Type B pancreatic cell (in vitro differentiated cells): ENCODE measurements at places on chromosomes 3 and 15.

DNA sequence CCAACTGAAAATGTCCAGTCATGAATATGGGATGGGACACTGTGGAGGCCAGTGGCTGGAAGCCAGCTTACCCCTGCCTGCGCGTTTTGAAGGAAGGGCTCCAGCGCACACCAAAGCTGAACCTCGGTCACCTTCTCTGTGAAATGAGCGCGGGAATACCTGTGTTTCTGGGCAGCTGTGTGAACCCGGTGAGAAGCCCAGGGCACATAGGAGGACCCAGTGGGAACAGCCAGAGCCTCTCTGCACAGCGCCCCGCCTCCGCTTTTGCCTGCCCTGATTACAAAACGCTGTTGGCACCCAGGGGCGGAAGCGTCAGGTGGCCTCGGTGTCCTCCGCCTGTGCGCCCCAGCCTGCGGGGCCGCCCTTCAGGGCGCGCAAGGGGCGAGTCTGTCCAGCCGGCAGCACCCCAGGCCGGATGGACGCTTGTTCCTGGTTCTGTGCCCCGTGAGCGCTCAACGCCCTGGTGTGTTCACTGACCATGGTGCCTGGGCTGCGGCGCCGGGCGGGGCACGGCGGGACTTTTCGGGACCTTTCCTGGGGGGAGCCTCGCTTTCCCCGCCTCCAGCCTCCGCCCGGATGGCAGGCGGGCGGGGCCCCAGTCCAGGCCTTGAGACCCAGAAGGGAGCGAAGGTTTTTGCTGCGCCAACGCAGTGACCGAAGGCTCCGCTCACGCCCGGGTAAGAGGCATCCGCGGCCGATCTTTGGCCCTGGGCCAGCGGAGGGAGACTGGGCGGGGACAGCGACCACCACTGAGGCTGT is at the start of gene SQOR:
TSS of gene SQOR (plus strand) at position 598 of the 759 bp plus-strand sequence. CDS start 23,895 bp downstream, outside the sequence.
- peak within 1 kb of the TSS; percentile 56 for H3K27ac ChIP-seq
- peak within 1 kb of the TSS; percentile 89 for H3K4me3 ChIP-seq
- H3K27me3 ChIP-seq: peaks cover 41% of the 10 kb centered on the region
- H3K36me3 ChIP-seq: no peaks in the 10 kb centered on the region

DNA sequence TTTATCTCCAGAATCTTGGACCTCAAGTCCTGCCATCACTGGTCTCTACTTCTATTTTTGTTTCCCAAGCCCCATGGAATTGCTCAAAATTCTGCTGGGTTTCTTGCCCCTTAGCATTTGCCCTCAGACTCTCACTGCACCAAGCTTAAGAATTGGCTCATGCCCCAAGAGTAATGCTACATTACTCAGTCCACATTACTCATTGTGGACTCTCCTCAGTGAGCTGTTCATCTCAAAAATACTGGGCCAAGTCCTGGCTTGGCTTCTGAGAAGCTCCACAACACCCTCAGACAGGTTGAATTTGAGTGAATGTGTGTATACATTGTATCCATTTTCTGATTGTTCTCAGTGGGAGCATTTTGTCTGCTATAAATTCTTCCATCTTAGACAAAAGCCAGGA is 364.4 kb upstream of the ARHGEF26 start:
- H3K27ac ChIP-seq: no peak overlapping the region
- H3K4me3 ChIP-seq: no peak overlapping the region
- DNase-seq: no peak
- H3K36me3 ChIP-seq: no peaks in the 10 kb centered on the region
- no peaks in the 10 kb centered on the region for H3K4me1 ChIP-seq

GRCh38 chr3:133487920-133488540 is 85.5 kb upstream of the CDV3 start:
- DNase-seq: no peak
- no peak overlapping the region for H3K27ac ChIP-seq
- peaks cover 14% of the 10 kb centered on the region for H3K4me1 ChIP-seq

- DNase-seq: no peak
- H3K27me3 ChIP-seq: peaks cover 4% of the 10 kb centered on the region
- H3K27ac ChIP-seq: no peak overlapping the region
- H3K4me1 ChIP-seq: peaks cover 9% of the 10 kb centered on the region
Measured at GRCh38 chr15:91118817-91119590, 18.9 kb downstream of the SV2B start.

DNA sequence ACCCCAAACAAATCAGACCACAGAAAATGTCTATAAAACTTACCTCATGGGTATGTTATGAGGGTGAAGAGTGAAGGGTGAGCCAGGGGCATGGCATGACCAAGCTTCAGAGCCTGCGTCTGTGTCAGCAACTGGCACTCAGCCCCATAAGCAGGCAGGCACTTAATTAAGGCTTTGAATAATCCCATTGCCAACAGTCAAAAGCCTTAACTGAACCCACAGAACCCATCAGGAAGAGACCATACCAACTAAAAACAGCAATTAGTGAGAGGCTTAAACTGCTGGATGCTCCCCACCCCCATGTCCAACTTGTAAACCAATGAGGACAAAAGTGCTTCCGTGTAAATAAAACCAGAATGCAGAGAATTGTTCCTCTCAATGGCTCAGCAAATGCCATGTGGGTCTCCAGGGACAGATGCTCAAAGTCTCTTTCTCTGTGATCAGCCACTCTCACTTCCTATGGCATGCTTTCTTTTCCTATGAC is 126.0 kb downstream of the MYLK start:
- H3K36me3 ChIP-seq: no peaks in the 10 kb centered on the region
- H3K27ac ChIP-seq: peak overlapping the region; percentile 21
- H3K27me3 ChIP-seq: no peaks in the 10 kb centered on the region
- H3K4me1 ChIP-seq: peaks cover 25% of the 10 kb centered on the region
- no peak for DNase-seq

DNA sequence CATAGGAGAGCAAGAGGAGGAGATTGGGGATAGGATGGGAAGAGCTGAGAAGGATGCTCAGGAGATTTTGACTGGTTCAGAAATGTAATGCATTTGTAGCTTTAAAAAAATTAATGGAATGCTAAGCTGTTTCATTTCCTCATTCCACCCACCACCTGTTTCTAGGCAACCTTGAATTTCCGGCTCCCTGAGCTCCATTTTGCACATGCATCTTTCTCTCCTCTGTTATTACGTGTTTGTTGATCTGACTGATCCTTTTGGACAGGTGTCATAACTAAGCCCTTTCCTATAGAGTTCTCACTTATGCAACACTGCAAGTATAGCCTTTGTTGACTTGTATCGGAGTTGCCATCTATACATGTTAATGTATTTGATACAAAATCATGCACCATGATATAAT is 4.3 kb downstream of the TMPRSS7 start:
- H3K27me3 ChIP-seq: no peaks in the 10 kb centered on the region
- peak overlapping the region; percentile 30 for H3K27ac ChIP-seq
- H3K4me1 ChIP-seq: peaks cover 8% of the 10 kb centered on the region
- DNase-seq: no peak

- DNase-seq: no peak
- H3K4me1 ChIP-seq: no peaks in the 10 kb centered on the region
- no peaks in the 10 kb centered on the region for H3K36me3 ChIP-seq
- H3K4me3 ChIP-seq: no peak overlapping the region
- H3K27ac ChIP-seq: no peak overlapping the region
- H3K27me3 ChIP-seq: peaks cover 60% of the 10 kb centered on the region
Measured at GRCh38 chr15:45386420-45386819, 8.1 kb upstream of the GATM start.

DNA sequence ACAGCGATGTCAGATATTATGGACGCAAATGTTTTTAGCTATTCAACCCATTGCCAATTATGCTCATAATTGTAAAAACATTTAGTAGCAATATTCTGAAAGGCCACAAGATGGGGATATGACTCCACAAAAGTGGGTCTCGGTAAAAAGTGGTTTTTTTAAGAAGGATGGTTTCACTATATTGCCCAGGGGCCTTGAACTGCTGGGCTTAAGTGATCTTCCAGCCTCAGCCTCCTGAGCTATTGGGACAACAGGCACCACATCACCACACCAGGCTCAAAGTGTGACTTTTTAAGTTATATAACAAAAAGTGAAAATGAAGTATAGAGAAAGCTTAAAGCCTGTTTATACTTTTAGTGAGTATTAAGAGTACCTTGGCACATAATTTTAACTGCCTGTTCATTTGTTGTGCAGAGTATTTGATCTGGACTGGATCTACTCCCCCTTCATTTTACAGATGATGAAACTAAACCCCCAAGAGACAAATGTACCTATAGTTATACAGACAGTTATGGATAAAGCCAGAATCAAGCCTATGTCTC is 9.4 kb downstream of the NAA50 start:
- H3K27ac ChIP-seq: peak overlapping the region; percentile 54
- peaks cover 35% of the 10 kb centered on the region for H3K4me1 ChIP-seq
- no peaks in the 10 kb centered on the region for H3K36me3 ChIP-seq
- no peak for DNase-seq
- no peak overlapping the region for H3K4me3 ChIP-seq

GRCh38 chr15:88900309-88900981 is 5.1 kb upstream of the HAPLN3 start:
- H3K4me1 ChIP-seq: peaks cover 28% of the 10 kb centered on the region
- H3K27me3 ChIP-seq: peaks cover 3% of the 10 kb centered on the region
- H3K4me3 ChIP-seq: no peak overlapping the region
- no peaks in the 10 kb centered on the region for H3K36me3 ChIP-seq
- DNase-seq: no peak

GRCh38 chr3:178841011-178841410 is 230.6 kb downstream of the ZMAT3 start:
- DNase-seq: no peak
- no peak overlapping the region for H3K4me3 ChIP-seq
- no peaks in the 10 kb centered on the region for H3K4me1 ChIP-seq

DNA sequence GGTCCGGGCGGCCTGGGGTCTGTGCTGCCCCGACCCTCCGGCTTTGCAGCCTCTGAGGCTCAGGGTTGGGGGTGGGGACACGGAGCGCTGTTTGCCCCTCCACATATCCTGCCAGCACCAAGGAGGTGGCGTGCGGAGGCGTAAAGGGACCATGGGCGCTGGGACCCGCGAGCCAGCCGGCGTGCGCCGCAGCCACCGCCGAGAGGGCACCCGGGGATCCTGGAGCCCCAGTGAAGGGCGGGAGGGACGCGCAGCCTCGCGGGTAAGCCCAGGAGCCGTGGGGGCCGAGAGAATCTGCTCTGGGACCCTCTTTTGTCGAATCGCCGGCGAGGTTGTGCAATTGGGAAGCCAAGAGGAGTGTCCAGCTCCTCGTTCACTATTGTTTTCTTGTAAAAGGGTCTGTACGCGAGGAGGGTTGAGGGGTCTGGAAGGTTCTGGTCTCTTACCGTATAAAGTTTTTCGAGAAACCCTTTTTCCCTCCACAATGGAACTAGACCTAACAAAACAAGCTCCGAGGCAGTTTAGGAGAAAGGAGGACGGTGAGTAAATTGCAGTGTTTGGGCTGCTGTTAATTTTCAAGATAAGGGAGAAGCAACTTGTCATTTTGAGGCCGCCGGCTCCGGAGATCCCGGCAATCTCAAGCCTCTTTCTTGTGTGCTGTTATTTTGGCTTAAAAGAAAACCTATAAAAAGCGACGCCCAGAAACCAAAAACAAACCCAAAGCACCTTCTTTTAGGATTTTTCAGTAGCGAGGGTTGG is 29.9 kb upstream of the ST3GAL6 start:
- peak overlapping the region; percentile 93 for H3K27ac ChIP-seq
- no peak for DNase-seq
- peak overlapping the region; percentile 98 for H3K4me3 ChIP-seq
- H3K27me3 ChIP-seq: peaks cover 4% of the 10 kb centered on the region

DNA sequence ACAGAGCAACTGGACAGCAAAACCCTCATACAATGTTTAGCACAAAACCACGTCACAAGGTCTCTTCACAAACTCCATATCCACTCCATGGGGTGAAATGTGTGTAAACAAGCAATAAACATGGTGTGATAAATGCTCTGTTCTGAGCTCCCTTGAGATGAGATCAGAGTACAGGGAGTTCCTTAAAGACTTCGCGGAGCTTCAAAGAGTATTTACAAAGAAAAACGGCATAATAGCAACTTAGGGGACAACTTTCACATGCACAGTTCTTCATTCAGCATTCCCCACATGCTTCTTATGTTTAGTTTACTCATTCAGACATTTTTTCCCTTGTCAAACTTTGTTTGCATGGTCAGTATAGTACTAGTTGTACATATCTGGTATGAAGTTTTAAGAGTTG is 52.5 kb upstream of the SUCLG2 start:
- H3K4me1 ChIP-seq: peaks cover 7% of the 10 kb centered on the region
- no peaks in the 10 kb centered on the region for H3K36me3 ChIP-seq
- no peak overlapping the region for H3K27ac ChIP-seq
- no peak for DNase-seq
- no peak overlapping the region for H3K4me3 ChIP-seq
- H3K27me3 ChIP-seq: no peaks in the 10 kb centered on the region

- H3K36me3 ChIP-seq: no peaks in the 10 kb centered on the region
- H3K27ac ChIP-seq: no peak overlapping the region
- H3K27me3 ChIP-seq: no peaks in the 10 kb centered on the region
- H3K4me3 ChIP-seq: no peak overlapping the region
- peaks cover 7% of the 10 kb centered on the region for H3K4me1 ChIP-seq
Measured at GRCh38 chr3:151276687-151277042, 1.7 kb downstream of the P2RY14 start.

DNA sequence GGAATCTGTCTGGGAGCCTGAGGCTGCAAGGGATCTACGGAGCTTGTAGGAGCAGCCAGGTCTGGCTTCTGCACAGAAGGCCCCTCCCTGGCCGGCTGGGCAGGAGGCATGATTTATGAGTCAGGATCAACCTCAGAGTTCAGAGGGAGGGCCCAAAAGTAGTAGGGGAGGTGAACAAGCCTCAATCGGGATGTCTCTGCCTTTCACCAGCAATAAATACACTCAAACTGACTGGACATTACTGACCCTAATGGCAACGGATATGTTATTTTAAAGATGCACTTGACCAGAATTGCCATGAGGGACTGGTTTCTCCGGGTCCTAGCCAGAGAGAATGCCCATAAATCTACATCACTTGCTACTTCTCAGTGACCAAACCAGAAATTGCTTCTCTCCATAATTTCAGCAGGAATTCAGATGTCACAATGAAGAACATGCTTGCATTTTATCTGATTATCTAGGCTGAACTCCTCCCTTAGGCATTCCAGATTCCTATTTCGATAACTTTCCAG is 109.6 kb upstream of the LMOD3 start:
- H3K4me3 ChIP-seq: peak overlapping the region; percentile 65
- H3K27ac ChIP-seq: peak overlapping the region; percentile 68
- DNase-seq: peak; percentile 72
- H3K36me3 ChIP-seq: peaks cover 15% of the 10 kb centered on the region

- DNase-seq: peak; percentile 72
- no peaks in the 10 kb centered on the region for H3K27me3 ChIP-seq
- peaks cover 49% of the 10 kb centered on the region for H3K36me3 ChIP-seq
- peaks cover 45% of the 10 kb centered on the region for H3K4me1 ChIP-seq
- peak overlapping the region; percentile 96 for H3K4me3 ChIP-seq
Measured at GRCh38 chr15:43370310-43370974, 401 bp downstream of the ZSCAN29 start.

GRCh38 chr3:144663456-144664436 is 692.1 kb downstream of the DIPK2A start:
- no peaks in the 10 kb centered on the region for H3K27me3 ChIP-seq
- H3K4me3 ChIP-seq: no peak overlapping the region
- no peak overlapping the region for H3K27ac ChIP-seq
- DNase-seq: no peak
- H3K36me3 ChIP-seq: peaks cover 4% of the 10 kb centered on the region

GRCh38 chr15:63010920-63011693 is 31.4 kb upstream of the TPM1 start:
- no peak overlapping the region for H3K4me3 ChIP-seq
- H3K36me3 ChIP-seq: no peaks in the 10 kb centered on the region
- DNase-seq: no peak
- peaks cover 31% of the 10 kb centered on the region for H3K4me1 ChIP-seq
- H3K27ac ChIP-seq: peak overlapping the region; percentile 25
- H3K27me3 ChIP-seq: no peaks in the 10 kb centered on the region
